Hematopoietic multipotent progenitor cell treated with erythropoietin and hydrocortisone succinate and interleukin-3 and kit ligand, for 17 days (in vitro differentiated cells): ENCODE measurements at places on chromosomes 16 and 17.

DNA sequence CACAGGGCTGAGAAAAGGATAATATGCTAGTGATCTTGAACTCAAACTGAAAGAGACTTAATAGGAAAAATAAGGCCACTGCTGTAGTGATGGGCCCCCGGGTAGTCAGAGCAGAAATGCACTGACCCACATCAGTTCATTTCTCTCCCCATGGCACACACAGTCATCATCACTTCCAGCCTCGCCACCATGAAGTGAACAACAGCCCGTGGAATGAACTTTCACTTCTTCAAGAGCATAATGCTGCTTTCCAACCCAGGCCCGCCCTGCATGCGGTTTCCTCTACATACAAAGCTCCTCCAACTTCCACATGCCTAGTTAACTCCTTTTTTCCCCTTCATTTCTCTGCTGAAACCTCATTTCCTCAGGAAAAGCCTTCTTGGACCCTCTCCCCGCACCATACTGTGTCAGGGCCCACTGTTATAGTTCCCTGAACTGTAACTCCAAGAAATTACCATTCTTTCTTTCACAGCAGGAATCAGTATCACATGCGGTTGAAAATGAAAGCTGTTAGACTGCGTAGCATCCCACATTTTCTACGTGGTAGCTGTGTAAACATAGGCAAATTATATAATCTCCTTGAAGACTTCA, 65.8 kb upstream of the SMIM36 start:
- DNase-seq, result no peak

- DNase-seq, result no peak
Observed at GRCh38 chr16:51538707-51539498, 387.8 kb upstream of the SALL1 start.

- DNase-seq, result no peak
Observed at GRCh38 chr17:75319904-75320691, 30.9 kb upstream of the SLC25A19 start.

GRCh38 chr17:74192950-74193781, 10.3 kb upstream of the RPL38 start:
- no peak for DNase-seq

GRCh38 chr16:85145734-85146531, 33.7 kb upstream of the CIBAR2 start:
- no peak for DNase-seq

DNA sequence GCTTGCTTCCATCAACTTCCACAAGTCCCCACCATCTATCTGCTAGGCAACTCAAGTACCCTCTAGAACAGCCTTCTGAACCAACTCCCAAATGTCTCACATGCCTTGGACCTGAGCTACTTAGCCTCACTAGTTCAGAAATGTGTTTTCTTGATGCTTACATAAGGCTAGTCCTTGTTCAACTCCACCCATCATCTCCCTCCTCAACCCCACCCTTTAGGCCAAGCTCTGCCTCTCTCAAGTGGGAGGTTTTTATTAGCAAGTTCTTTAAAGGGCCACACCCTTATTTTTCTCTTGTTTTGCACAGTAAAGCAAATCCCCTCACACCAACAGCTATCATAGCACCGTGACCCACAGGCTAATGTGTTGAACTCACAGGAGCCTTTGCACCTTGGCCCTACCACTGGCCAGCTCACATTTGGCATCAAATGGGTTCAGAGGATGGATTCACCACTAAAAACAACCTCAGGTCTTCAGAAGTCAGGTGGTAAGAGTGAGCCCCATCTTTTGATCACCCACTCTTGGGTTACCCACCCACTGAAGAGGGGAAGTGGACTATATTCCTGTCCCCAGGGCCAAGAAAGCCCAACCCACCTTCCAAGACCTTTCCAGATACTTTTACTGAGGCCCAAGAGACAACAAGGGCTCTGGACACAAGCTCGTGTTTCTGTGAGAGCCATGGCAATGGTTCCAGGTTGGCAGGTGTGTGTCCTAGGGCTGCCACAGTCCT, 12.2 kb downstream of the PIK3R5 start:
- DNase-seq, result no peak

- no peak for DNase-seq
Observed at GRCh38 chr16:64417711-64418227, 704.1 kb downstream of the CDH11 start.

DNA sequence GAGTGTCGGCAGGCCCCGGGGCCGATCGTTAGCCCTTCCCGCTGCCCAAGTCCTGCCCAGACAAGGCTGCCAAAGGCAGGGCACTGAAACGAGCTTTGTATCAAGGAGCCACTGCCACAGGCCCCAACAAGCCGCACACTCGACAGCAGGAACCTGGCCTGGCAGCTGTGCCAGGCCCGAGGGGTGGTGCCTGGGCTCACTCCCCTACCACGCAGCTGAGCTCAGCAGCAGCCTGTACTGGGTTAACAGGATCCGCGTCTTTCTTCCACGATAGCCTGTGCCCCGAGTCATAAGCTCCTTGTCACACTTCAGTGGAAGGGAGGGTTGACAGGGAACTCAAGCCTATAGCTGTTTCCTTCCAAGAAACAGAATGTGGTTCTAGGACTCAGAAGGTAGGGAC, 87.9 kb downstream of the ABR start:
- DNase-seq, result no peak

GRCh38 chr16:104355-104754, 26.3 kb downstream of the MPG start:
- DNase-seq, result no peak

- no peak for DNase-seq
Observed at GRCh38 chr16:75089486-75090202, 26.9 kb downstream of the LDHD start.

DNA sequence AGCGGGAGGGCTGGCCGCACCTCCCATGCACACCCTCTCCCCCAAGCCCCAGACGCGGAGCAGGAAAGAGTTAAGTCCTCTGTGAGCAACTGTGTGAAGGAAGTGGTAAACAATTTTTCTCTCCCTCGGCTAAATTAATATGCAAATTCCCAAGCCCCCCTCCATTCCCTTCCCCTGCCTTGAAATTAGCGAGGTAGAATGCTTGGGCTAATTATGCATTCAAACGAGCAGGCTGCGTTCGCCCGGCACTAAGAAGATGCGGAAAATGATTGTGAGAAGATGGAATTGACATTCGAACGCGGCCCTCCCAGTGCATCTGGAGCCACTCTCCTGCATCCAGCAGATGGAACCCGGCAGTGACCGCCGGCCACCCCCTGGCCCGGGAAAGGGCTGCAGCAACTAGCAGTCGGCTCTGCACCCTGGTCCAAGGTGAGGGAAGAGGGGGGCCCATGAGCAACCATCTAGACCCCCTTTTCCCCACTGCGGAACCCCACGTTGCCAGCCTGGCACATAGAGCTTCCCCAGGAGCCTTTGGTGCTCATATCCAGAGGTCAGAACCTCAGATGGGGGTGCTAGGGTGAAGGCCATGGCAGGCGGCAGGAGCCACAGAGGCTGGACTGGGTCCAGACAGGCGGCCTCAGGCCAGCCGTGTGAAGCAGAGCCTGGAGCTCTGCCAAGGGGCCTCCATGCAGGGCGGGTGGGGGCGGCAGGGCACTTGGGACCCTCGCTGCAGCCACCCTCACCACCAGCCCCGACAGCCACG, 49.1 kb upstream of the ACSF3 start:
- DNase-seq, result no peak

GRCh38 chr17:49488612-49489011, 6.5 kb upstream of the NGFR start:
- no peak for DNase-seq

- no peak for DNase-seq
Observed at GRCh38 chr16:81616321-81617020, 162.6 kb upstream of the PLCG2 start.

- DNase-seq, result no peak
Observed at GRCh38 chr17:68507576-68507975, 4.7 kb upstream of the PRKAR1A start.

DNA sequence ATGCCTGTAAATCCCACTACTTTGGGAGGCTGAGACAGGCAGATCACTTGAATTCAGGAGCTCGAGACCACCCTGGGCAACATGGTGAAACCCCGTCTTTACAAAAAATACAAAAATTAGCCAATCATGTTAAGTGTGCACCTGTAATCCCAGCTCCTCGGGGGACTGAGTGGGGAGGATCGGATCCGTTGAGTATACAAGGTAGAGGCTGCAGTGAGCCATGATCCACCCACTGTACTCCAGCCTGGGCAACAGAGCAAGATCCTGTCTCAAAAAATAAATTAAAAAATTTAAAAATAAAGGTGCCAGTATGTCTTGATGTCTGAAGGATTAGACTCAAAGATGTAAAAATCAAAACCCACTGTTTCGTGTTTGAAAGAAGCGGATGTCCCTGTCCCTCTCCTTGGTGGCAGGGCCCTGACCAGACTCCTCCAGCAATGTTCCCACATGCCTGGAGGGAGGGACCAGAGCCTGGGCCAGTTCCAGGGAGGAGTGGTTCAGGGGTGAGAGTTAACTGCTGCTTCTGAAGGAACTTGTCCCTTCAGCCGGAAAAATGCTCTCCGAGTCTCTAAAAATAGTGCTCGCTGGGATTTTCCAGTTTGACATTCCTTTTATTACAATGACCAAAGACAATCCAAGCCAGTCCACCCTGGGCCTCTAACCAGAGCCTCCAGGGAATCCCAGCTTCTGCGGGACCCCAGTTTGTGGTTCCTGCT, 9.4 kb upstream of the CMTM4 start:
- DNase-seq, result no peak

DNA sequence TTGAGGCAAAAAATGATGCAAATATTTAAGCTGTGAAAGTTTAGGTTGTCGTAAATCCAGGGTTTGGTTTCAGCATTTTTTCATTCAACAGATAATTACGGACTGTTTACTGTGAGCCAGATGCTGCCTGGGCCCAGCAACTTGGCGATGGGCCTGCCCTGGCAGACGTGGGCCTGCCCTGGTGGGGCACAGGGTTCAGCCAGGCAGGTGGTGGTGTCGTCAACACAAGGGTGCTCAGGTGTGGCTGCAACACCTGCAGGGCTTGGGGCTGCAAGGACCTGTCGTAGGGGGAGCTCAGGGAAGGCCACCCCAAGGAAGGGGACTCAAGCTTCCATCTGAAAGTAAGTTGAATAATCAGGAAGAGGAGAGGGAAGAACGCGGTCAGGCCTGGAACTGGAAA, 15.1 kb downstream of the ZC3H18 start:
- no peak for DNase-seq

DNA sequence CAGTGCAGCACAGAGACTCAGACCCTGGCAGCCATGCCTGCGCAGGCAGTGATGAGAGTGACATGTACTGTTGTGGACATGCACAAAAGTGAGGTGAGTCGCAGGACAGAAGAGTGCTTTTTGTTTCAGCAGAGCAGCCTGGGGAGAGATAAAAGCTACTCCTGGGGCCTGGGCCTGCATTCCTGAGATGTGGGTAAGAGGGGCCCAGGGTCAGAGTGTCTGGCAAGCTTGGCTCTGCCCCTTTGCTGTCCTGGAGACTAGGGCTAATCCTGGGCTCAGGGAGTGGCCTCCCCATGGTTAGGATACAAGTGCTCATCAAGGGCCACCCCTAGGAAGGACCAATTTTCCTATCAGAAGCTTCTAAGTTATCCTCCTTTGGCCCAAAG, 4.8 kb upstream of the ERBB2 start:
- DNase-seq, result no peak
